Panc1 (cell line): ENCODE measurements at places on chromosomes 3 and 15. TPM values are rescaled to one million over a fixed set of nuclear protein-coding genes. Genes with fewer than 3 reads are reported as not detected.

Gene CCR4
- 0.10 TPM for total RNA-seq

GRCh38 chr15:28888900-28889299, 3.1 kb downstream of the APBA2 start:
- no peak overlapping the region for H3K4me3 ChIP-seq
- H3K36me3 ChIP-seq, result no peaks in the 10 kb centered on the region
- DNase-seq, result no peak
- no peaks in the 10 kb centered on the region for H3K4me1 ChIP-seq
- no peaks in the 10 kb centered on the region for H3K27me3 ChIP-seq

- DNase-seq, result no peak
- H3K4me3 ChIP-seq, result no peak overlapping the region
- no peaks in the 10 kb centered on the region for H3K27me3 ChIP-seq
- no peaks in the 10 kb centered on the region for H3K36me3 ChIP-seq
- H3K27ac ChIP-seq, result no peak overlapping the region
- no peaks in the 10 kb centered on the region for H3K4me1 ChIP-seq
Measured at GRCh38 chr3:147388700-147389580, 17.4 kb downstream of the ZIC4 start.

Gene LYZL4
- not detected for total RNA-seq

Gene OXSR1
- 33.2 TPM for total RNA-seq

GRCh38 chr3:99599894-99600293, 38.5 kb upstream of the COL8A1 start:
- no peak for DNase-seq
- no peaks in the 10 kb centered on the region for H3K36me3 ChIP-seq
- H3K4me3 ChIP-seq, result no peak overlapping the region
- no peaks in the 10 kb centered on the region for H3K27me3 ChIP-seq

Gene BHLHE40
- 78.4 TPM for total RNA-seq

DNA sequence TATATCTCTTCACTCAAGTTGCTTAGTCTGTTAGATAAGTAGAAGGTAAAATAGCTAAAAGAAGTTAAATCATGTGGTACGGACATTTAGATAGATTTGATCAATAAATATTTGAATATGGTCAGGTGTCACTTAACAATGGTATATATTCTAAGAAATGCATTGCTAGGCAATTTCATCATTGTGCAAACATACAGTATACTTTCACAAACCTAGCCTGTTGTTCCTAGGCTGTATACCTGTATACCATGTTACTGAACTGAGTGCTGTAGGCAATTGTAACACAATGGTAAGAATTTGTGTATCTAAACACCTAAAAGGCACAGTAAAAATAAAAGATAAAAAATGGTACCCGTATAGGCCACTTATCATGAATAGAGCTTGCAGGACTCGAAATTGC, 112.8 kb upstream of the CGNL1 start:
- no peaks in the 10 kb centered on the region for H3K27me3 ChIP-seq
- no peak overlapping the region for H3K4me3 ChIP-seq
- H3K27ac ChIP-seq, result no peak overlapping the region
- peaks cover 26% of the 10 kb centered on the region for H3K36me3 ChIP-seq

DNA sequence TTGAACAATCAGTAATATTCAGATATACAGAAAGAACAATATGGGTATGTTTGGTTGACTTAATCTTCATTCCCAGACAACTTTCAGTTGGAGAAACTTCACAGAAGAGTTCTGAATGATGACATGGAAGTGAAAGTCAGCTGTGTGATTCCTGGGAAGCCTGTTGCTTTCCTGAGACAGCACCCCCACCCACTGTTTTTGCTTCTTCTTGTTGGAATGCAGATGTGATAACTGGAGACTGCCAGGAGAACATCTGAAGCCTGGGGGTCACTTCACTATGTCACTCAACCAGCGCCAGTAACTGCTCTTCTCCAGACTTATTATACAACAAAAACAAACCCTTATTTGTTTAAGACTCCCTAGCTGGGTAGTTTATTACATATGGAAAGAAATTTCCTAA, 599.4 kb downstream of the ZIC1 start:
- no peaks in the 10 kb centered on the region for H3K36me3 ChIP-seq
- no peaks in the 10 kb centered on the region for H3K27me3 ChIP-seq
- no peaks in the 10 kb centered on the region for H3K4me1 ChIP-seq
- no peak overlapping the region for H3K27ac ChIP-seq
- H3K4me3 ChIP-seq, result no peak overlapping the region
- no peak for DNase-seq

DNA sequence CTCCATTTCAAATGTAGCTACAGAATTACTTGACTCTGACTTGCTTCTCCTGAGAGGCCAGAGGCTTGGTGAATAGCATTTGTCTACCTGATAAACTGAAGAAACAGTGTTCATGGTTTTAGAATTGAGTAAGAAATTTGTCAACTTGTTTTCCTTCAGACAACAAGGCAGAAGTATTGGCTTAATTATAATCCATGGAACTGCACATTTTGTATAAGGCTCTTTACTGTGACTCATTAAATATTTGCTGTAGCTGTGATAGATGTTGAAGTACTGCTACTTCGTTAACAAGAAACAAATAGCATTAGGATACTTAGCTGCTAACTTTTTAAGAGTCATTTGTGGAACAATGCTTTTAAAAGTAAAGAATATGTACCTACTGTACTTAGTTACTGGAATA, 4.6 kb downstream of the UNC13C start:
- peaks cover 17% of the 10 kb centered on the region for H3K27me3 ChIP-seq
- no peak overlapping the region for H3K27ac ChIP-seq
- no peak overlapping the region for H3K4me3 ChIP-seq
- DNase-seq, result no peak

Gene GPR62
- total RNA-seq, result not detected

GRCh38 chr3:129286081-129286480, 7.4 kb downstream of the HMCES start:
- no peaks in the 10 kb centered on the region for H3K4me1 ChIP-seq
- no peak overlapping the region for H3K27ac ChIP-seq
- no peaks in the 10 kb centered on the region for H3K27me3 ChIP-seq
- DNase-seq, result no peak
- no peaks in the 10 kb centered on the region for H3K36me3 ChIP-seq

Gene PLA2G4E
- not detected for total RNA-seq
